H7 (cell line): ENCODE measurements at places on chromosomes 2 and 18.
A peak's percentile ranks its signal among the peaks of the same experiment; 100 is the strongest.

- no peak for DNase-seq
These were observed 129.5 kb upstream of the PELI1 start for GRCh38 chr2:64273524-64274398.

GRCh38 chr2:213923543-213923942 lies 487.3 kb upstream of the VWC2L start:
- no peak for DNase-seq

DNA sequence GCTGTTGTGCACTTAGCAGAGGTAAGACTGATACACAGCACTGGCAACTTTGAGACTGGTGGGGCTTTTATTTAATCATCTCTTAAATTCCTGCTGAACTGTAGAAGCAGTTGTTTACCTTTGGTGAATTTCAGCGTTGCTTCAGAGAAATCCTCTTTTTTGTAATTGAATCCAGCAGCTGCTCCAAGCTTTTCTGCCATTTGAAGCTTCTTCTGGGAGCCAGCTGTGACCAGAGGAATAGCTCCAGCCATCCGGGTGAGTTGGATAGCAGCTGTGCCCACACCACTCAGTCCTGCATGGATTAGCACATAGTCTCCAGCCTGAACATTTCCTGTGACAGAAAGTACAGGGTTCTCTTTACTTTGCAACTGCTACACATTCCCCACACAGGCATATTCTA lies 3.9 kb downstream of the TP53I3 start:
- DNase-seq = no peak

DNA sequence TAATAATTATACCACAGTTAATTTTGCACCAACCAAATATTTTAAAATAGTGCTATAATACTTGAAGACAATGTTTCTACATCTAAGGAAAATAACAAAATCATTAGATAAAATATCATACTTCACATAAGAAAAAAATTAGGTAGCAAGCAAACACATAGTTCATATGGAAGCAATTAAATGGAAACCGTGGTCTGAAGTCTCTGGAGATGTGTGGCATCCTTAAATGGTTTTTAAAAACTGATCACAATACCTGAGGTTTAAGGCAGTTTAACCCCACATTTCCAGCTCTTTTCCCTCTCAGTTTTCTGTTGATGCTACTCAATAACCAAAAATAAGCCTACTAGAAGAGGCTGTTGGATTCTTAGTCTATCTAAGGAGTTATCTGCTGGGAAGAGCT lies 71.3 kb downstream of the ASXL2 start:
- DNase-seq = no peak

DNA sequence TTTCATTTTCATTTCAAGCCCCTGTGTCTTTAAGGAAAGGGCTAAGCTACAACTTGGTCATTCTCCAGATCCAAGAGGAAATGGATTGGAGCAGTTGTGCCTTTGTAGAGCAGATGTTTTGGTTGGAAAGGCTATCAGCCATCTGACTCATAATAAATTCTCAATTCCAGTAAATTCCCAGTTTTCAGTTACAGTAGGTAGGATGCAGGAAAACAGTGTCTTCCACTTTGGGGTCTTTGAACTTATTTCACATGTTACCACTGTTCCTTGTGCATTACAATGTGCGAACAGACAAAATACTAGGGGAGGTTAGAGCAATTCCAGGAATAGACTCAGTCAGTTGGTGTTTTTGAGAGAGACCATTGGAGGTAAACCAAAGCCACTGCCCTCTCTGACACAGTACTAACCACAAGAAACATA lies 211.9 kb downstream of the BABAM2 start:
- no peak for DNase-seq

GRCh38 chr2:67752199-67752598 lies 310.6 kb downstream of the C1D start:
- no peak for DNase-seq

DNA sequence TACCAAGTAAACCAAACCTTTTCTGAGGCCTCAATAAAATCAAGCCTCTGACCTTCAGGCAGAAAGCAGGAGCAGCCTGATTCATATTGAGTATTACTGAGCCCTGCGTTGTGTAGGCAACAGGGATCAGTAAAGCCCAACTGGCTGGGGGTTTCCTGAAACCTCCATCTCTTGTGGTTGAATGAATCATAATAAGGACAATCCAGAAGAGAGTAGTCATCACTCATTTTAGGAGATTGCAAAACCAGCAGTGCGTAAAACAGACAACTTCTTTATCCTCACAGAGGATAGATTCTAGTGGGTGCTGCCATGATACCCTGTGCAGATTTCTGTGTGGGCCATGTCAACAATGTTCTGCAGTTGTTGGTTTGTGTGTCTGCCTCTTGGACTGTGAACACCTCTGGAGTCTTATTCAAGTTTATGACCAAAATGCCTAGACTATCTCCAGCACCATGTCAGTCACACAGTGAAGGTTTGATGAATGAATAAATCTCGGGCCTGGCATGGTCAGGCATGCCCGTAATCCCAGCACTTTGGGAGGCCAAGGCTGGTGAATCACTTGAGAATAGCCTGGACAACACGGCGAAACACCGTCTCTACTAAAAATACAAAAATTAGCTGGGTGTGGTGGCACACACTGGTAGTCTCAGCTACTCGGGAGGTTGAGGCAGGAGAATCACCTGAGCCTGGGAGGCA lies 51.8 kb upstream of the RAB27B start:
- no peak for DNase-seq

DNA sequence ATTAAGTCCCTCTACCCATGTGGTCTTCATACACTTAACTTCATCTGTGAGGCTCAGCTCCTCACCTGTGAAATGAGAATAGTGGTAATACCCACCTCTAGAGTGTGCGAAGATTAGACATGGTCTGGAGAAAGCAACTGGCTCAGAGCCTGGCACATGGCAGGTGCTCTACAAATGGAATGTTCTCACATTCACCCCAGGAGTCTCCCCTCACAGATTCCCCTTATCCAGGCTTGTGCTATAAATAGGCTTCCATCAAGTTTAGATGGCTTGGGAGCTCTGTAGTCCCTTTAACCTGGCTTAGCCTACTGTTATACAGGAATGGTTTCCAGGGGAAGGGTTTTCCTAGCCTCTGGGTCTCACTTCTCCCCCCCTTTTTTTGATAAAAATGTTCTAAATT lies 455.9 kb downstream of the RNF144A start:
- no peak for DNase-seq

DNA sequence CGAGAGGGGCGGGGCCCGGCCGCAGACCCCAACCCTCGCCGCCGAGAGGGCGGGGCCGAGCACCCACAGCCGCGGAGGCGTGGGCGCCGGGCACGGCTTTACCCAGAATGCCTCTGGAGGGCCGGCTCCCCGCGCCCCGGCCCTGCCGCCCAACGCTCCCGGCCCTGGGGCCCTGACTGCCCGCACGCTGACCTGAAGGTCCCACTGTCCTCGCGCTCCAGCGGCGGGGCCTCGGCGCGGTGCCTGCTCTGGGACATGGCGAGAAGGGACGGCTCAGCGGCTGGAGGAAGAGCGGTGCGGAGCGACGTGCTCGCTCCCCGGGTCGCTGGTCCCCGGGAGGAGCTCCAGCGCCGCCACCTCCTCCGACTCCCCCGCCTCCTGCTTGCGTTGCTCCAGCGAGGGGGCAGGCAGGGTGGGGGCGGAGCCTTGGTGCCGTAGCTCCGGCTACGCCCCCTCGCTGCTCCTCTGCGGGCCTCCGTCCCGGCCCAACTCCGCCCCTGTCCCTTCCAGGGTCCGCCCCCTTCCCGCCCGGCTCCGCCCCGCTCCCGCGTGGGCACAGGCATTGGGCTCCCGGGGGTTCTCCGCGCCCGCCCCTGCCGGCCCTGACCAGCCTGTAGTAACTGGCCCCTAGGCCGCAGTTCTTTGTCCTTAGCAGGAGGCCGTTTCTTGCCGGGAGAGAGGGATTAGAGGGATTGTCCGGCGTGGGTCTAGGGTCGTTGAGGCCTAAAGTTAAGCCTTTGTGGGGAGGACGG lies at the start of the genes PJVK and PRKRA:
Gene PJVK, plus strand, starts transcription at position 605 of the 752 bp plus-strand sequence. CDS start 2,032 bp downstream, outside the sequence.
Gene PRKRA, minus strand, starts transcription at position 402 of the 752 bp plus-strand sequence. Its CDS starts 145 bp downstream, at position 257.
- DNase-seq = peak; percentile 97

DNA sequence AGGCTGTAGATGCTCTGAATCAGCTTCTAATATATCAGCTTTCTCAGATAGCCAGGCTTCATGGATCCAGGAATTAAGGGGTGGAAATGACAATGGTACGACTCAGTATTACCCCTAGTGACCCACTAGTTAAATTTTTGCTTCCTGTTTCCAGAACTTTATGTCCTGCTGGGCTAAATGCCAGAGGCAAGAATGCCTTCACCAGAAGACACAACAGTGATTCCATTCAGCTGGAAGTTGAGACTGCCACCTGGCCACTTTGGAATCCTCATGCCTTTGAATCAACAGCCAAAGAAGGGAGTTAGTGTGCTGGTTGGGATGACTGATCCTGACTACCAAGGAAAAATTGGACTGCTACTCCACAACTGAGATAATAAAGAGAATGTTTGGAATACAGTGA lies 239.1 kb downstream of the ASXL3 start:
- no peak for DNase-seq

- no peak for DNase-seq
These were observed 16.2 kb upstream of the MAPRE2 start for GRCh38 chr18:35024965-35025364.

GRCh38 chr2:202690321-202690900 lies 55.6 kb downstream of the FAM117B start:
- no peak for DNase-seq

DNA sequence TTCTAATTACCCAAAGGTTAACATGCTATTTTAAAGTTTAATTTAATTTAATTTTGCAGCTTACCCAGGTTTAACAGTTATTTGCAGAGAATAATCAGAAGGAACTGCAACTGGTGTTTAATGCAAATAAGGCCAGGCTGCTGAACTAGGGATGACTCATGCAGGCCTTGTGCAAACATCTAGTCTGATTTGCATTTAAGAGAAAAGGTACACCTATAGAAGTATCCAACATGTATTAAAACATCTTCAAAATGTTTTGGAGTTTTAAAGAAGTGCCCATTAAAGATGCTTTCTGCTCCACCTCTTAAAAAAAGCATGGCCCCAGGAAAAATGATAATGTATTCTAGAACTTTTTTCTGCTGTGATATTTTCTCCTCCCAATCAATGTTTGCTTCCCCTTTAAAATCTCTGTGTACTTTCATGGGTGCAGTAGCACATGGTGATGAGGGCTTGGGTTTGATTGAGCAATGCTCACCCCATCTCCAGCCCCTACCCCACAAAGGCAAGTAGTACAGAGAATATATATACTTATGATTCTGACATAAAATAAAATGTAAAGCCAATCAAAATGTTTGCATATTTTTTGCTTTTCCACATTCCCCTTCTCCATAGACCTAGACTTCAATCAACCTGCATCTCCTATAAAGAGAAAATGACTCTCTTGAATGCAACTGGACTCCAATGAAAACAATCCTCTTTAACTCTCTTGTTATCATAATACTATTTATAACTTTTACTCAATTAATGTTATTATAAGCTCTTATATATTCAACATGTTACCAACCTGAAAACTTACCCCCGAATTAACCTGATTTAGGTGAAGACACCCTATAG lies 54.1 kb downstream of the ATP8B1 start:
- no peak for DNase-seq

GRCh38 chr2:38406597-38407110 lies 29.6 kb upstream of the ATL2 start:
- peak; percentile 56 for DNase-seq

- no peak for DNase-seq
These were observed 310.5 kb downstream of the PTPRM start for GRCh38 chr18:7877609-7878008.

DNA sequence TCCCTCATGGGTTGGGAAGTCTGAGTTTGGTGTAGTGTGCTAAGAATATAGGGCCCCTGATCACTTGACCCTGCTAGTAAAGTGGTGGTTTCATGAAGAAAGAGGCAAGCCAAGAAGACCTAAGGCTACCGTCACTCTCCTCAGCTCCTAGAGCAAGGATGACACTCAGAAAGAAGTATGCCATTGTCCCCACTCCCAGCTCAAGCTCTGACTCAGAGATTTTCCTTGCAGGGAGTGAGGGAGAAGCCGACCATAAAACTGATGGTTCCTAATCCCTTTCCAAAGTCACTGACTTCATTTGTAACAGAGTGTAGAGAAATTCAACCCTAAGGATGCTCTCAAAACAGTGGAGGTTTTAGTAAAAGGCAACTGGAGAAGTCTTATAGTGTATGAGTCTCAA lies 80.9 kb downstream of the ICA1L start:
- no peak for DNase-seq

DNA sequence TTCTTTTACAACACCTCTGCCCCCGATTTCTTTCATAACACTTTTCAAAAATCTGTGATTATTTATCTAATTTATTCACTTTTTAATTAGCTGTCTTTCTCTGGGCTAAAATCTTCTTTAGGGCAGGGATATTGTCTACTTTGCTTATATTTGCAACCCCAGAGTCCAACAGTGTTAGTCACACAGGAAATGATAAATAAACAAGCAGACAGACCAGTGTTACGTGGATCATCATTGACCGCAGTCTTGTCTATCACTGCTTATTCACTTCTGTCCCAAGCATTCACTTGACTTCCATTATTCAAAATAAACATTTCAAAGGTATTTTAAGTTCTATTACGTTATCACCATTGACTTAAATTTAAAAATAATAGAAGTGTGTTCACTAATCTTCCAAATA lies 237.6 kb upstream of the UBE2E3 start:
- no peak for DNase-seq

DNA sequence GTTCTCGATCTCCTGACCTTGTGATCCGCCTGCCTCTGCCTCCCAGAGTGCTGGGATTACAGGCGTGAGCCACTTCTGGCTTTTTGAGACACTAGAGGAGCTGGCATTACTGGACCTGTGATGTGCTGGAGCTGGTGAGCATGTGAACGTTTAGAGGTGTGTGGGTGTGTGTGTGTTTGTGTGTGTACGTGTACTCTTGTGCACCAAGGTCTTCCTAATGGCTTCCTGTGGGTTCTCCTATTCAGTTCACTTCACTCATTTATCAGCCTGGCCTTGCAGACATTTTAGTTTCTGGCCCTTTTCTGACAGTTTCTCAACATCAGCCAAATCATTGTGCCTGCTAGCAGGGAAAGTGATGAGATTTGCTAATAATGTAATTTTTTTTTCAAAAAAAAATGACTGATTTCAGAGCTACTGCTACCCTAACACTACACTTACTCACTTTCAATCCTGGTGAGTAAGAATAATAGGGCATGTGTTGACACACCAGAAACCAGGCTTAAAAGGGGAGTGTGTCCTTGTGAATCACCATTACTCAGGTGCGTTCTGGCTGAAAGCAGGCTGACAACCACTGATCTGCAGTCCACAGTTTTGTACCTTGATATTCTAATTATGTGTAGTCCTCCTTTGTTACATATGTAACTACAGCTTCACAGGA lies 41.0 kb upstream of the ACTR3 start:
- no peak for DNase-seq

GRCh38 chr18:73950116-73950700 lies 197.4 kb downstream of the FBXO15 start:
- DNase-seq = no peak

- peak; percentile 78 for DNase-seq
These were observed 75.0 kb upstream of the RBM44 start for GRCh38 chr2:237723602-237724001.

- DNase-seq = no peak
These were observed 25.9 kb downstream of the CD28 start for GRCh38 chr2:203732092-203732952.

GRCh38 chr2:42045352-42045751 lies 2.5 kb upstream of the PKDCC start:
- DNase-seq = no peak

GRCh38 chr2:231924889-231925275 lies 1.3 kb downstream of the NPPC start:
- DNase-seq = peak; percentile 77
